ENCODE measurements at places on chromosomes 11 and 22. TPM values are rescaled to one million over a fixed set of nuclear protein-coding genes. Genes with fewer than 3 reads are reported as not detected.

The MUC5AC gene
- not detected for total RNA-seq

- no peaks in the 10 kb centered on the region for H3K36me3 ChIP-seq
- no peaks in the 10 kb centered on the region for H3K27me3 ChIP-seq
- H3K4me3 ChIP-seq, result peak overlapping the region; percentile 49
- DNase-seq, result no peak
Measured at GRCh38 chr11:73995247-73995646, 12.6 kb upstream of the UCP2 start.

- H3K27me3 ChIP-seq, result no peaks in the 10 kb centered on the region
- no peaks in the 10 kb centered on the region for H3K4me1 ChIP-seq
- no peak overlapping the region for H3K4me3 ChIP-seq
- no peak for DNase-seq
- H3K36me3 ChIP-seq, result no peaks in the 10 kb centered on the region
- no peak overlapping the region for H3K27ac ChIP-seq
Measured at GRCh38 chr22:47391169-47392053, 629.0 kb downstream of the TBC1D22A start.

- no peak overlapping the region for H3K27ac ChIP-seq
- DNase-seq, result no peak
- H3K4me1 ChIP-seq, result no peaks in the 10 kb centered on the region
- no peaks in the 10 kb centered on the region for H3K36me3 ChIP-seq
Measured at GRCh38 chr11:61610905-61611304, 30.0 kb upstream of the SYT7 start.

The TENM4 gene
- total RNA-seq, result not detected

DNA sequence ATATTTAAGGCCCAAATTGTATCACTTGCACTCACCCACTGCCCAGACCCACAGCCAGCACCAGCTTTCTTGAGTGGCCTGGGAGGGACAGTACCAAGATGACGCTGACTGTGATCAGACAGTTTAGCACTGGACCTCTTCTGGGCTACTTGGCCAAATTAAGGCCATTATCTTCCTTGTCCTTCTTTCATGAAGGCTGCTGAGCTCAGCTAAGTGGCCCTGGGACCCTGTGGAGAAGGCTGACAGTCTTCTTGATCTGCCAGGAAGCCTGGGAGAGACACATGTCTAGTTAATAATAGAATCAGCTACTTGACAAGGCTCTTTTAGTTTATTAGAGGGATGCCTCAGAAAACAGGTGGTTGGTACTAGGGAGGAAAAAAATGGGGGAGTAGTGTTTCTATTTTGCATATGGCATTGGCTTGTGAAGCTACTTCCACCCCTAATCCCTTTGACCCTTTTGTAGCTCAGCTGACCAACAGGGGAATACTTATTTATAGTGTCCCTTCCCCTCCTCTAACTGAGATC is 127.9 kb upstream of the NTM start:
- no peak overlapping the region for H3K27ac ChIP-seq
- no peak for DNase-seq
- no peak overlapping the region for H3K4me3 ChIP-seq

GRCh38 chr11:102302241-102302640 is 15.0 kb upstream of the BIRC3 start:
- no peak overlapping the region for H3K4me3 ChIP-seq
- no peak for DNase-seq

GRCh38 chr11:101584129-101584515 is 315 bp upstream of the TRPC6 start:
- no peak for DNase-seq
- no peaks in the 10 kb centered on the region for H3K36me3 ChIP-seq
- H3K27me3 ChIP-seq, result peaks cover 7% of the 10 kb centered on the region
- H3K4me1 ChIP-seq, result no peaks in the 10 kb centered on the region
- no peak overlapping the region for H3K27ac ChIP-seq

The MYBPC3 gene
- not detected for total RNA-seq

DNA sequence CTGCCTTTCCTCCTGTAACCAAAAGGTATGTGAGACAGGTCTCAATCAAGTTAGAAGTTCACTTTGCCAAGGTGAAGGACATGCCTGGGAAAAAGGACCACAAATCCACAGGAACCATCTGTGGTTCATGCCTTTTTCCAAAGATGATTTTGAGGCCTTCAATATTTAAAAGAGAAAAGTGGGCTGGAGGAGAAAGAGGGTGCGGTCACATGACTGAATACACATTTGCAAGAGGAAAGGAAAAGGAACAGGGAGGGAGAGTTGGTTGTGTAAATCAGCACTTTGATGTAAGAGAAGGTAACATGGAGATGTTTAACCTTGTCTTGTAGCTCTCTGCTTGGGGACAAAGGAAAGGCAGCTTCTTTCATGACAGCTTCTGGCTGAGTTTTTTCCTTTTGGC is 21.2 kb downstream of the MOV10L1 start:
- no peak overlapping the region for H3K27ac ChIP-seq
- peaks cover 8% of the 10 kb centered on the region for H3K4me1 ChIP-seq
- no peak overlapping the region for H3K4me3 ChIP-seq
- H3K36me3 ChIP-seq, result no peaks in the 10 kb centered on the region
- peaks cover 20% of the 10 kb centered on the region for H3K27me3 ChIP-seq

GRCh38 chr22:36409911-36410756 is 22.4 kb upstream of the MYH9 start:
- H3K27me3 ChIP-seq, result no peaks in the 10 kb centered on the region
- H3K27ac ChIP-seq, result peak overlapping the region; percentile 66
- H3K4me1 ChIP-seq, result peaks cover 37% of the 10 kb centered on the region
- DNase-seq, result peak; percentile 83

DNA sequence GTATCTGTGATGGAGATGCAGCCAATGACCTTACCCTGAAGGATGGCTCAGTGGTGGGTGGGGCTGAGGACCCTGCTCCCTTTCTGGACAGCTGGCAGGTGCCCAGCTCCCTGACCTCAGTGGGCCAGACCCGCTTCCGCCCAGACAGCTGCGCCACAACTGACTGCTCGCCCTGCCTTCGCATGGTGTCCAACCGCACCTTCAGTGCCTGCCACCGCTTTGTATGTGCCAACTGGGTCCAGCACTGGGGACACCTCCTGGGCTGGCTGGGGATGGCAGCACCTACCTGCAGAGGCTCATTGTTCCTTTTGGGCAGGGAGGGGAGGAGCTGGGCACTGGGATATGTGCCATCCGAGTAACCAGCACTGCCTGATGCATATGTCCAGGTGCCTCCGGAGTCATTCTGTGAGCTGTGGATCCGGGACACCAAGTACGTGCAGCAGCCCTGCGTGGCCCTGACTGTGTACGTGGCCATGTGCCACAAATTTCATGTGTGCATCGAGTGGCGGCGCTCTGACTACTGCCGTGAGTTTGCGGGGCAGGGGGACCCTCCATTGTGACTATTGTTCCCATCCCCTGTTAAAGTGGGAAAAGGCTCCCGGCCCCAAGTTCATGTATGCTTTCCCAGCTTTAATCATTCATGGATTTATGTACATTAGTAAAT is 84.8 kb downstream of the OTOG start:
- peaks cover 18% of the 10 kb centered on the region for H3K27me3 ChIP-seq
- H3K4me3 ChIP-seq, result no peak overlapping the region

DNA sequence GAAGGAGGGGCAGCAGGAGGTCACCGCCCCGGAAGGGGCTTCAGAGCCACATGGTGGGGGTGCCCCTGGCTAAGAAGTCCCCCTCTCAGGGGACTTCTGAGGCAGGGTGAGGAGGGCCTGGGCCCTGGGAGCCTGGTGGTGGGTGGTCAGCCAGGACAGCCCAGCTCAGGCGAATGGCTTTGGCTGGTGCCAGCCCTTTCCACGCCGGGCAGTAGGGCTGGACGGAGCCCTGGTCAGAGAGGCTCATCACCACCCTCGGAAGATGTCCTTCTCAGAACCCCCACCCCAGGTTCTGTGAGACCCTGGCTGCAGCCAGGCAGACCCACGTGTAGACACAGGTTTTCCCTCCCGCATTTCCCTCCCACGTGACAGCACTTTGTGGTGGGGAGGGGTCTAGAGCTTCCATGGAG is 35.9 kb downstream of the OSBPL5 start:
- no peaks in the 10 kb centered on the region for H3K36me3 ChIP-seq
- no peak overlapping the region for H3K4me3 ChIP-seq
- H3K27ac ChIP-seq, result no peak overlapping the region

The TRIM29 gene
- not detected for total RNA-seq

The ISX gene
- not detected for total RNA-seq

- H3K27ac ChIP-seq, result no peak overlapping the region
- H3K4me3 ChIP-seq, result no peak overlapping the region
- no peaks in the 10 kb centered on the region for H3K27me3 ChIP-seq
- DNase-seq, result no peak
- no peaks in the 10 kb centered on the region for H3K4me1 ChIP-seq
Measured at GRCh38 chr11:28137832-28138231, 29.6 kb downstream of the METTL15 start.

DNA sequence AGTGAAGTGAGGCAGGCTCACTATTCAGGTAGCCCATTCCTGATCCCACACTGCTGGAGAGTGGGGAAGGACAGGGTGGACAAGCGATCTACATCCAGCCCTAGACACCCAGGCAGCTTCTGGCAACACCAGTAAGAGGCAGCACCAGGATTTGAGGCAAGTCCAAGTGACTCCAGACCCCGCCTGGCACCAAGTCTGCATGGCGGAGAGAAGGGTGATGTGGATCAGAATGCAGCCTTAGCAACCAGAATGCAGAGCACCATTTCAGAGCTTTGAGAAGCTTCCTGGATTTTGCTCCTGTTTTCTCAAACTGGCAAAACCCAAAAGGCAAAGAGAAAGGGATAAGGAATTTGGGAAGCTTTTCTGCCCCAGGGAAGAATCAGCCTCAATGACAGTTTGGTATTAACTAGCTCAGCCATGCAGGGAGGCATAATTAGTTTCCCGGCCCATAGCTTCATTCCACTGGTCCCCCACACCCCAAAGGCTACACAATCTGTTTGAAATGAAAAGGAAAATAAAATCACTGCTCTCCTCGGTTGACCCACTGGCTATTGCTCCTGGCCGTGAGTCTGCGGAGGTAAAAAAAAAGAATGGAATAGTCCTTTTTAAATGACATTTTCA is 17.3 kb downstream of the GALNT18 start:
- peaks cover 7% of the 10 kb centered on the region for H3K27me3 ChIP-seq
- DNase-seq, result no peak
- H3K4me3 ChIP-seq, result no peak overlapping the region
- no peak overlapping the region for H3K27ac ChIP-seq

Measured in activated CD4-positive, alpha-beta memory T cell treated with anti-CD3 and anti-CD28 coated beads for 36 hours (primary cell).